ENCODE measurements at places on chromosomes 5 and 9. TPM values are rescaled to one million over a fixed set of nuclear protein-coding genes. Genes with fewer than 3 reads are reported as not detected.

Gene CD74
- polyA plus RNA-seq = 2,730 TPM

Gene PCDHAC1
- polyA plus RNA-seq = 0.02 TPM

Gene TPD52L3
- polyA plus RNA-seq = not detected

Gene SLC36A2
- 0.02 TPM for polyA plus RNA-seq

Gene GADD45G
- polyA plus RNA-seq = 21.0 TPM

Gene IFNA2
- polyA plus RNA-seq = not detected

Gene CYSRT1
- 2.8 TPM for polyA plus RNA-seq

Gene IFNA13
- polyA plus RNA-seq = 0.02 TPM

Gene GRIA1
- polyA plus RNA-seq = 0.18 TPM

Gene CYLC2
- polyA plus RNA-seq = 0.02 TPM

Gene RACK1
- polyA plus RNA-seq = 2,214 TPM

Gene SSBP2
- polyA plus RNA-seq = 61.1 TPM

All from thymus (tissue), 14 donors.